ENCODE measurements at places on chromosomes 2 and 18.

GRCh38 chr2:72826156-72826477, 284 bp upstream of the EXOC6B start:
- DNase-seq = no peak

GRCh38 chr2:222287862-222288479, 10.8 kb downstream of the PAX3 start:
- no peak for DNase-seq

GRCh38 chr2:97805776-97806175, 92.4 kb downstream of the ZAP70 start:
- DNase-seq = no peak

GRCh38 chr2:200376513-200377354, 70.2 kb downstream of the SPATS2L start:
- DNase-seq = no peak

DNA sequence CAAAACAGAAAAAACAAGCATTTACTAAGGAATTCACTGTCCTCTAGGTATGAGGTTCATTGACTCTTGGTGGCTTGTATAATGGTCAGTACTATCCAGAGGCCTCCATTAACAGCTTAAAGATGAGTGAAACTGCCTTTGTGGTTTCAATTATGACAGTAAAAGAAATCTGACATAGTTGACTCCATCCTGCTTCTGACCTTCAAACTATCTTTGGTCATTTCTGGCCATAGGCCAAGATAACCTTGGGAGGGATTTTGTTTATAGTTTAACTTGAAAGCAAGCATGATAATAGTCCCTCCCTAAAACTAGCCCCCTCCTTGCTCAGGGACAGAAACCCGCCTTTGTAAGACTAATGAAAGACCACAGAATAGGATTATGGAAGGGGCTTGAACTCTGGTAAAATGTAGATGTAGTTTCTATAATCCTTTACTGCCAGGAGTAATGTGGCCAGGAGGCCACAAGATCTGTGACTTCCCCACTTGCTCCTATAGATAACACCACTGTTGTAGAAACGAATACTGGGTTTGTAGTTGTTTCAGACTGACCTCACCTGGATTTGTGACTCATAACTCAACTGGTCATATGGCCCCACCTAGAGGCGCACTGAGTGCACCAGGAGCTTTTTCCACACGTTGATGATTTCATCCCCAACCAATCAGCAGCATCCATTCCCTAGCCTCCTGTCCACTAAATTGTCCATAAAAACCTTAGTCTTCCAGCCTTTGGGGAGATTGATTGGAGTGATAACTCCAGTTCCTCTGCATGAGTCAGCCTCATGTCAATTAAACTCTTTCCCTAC, 8.6 kb upstream of the PLEKHM3 start:
- peak; percentile 47 for DNase-seq

GRCh38 chr2:166539340-166540162, 45.5 kb upstream of the SCN7A start:
- peak; percentile 17 for DNase-seq

DNA sequence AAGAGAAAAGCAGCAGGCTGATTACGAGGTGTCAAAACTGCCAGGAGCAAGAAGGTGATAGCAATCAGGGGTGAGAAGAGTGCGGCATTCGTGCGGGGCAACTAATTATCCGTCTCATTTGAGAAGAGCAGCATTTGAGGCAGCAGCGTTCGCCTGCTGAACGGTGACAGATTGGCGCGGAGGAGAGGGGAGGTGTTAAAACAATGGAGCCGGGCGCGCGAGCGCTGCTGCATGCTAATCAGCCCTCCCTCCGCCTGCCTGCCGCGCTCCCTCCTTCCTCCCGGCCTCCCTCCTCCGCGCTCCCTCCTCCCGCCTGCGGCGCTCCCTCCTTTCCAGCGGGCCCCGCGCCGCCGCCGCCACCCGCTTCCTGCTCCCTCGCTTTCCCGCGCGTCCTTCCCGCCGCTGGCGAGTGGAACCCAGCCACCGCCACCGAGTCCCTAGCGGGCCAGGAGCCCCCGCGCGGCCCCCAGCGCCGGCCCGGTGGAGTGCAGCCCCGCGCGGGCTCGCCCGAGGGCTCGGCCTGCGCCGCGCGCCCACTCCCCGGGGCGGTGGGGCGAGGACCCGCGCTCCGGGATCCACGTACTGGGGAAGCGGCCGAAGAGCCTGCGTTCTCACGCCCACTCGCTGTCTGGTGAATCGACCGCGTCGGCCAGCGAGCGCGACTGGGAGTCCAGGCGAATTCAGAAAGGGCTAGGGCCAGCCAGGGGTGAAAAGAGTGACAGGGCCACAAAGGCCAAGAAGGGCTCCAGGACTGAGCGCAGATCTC, 69.5 kb upstream of the PSMD14 start:
- DNase-seq = peak; percentile 91
